ENCODE measurements at places on chromosomes 3 and 15.
A peak's percentile ranks its signal among the peaks of the same experiment; 100 is the strongest.

GRCh38 chr15:45456212-45457106 lies 66.1 kb downstream of the SLC30A4 start:
- peak; percentile 53 for DNase-seq

DNA sequence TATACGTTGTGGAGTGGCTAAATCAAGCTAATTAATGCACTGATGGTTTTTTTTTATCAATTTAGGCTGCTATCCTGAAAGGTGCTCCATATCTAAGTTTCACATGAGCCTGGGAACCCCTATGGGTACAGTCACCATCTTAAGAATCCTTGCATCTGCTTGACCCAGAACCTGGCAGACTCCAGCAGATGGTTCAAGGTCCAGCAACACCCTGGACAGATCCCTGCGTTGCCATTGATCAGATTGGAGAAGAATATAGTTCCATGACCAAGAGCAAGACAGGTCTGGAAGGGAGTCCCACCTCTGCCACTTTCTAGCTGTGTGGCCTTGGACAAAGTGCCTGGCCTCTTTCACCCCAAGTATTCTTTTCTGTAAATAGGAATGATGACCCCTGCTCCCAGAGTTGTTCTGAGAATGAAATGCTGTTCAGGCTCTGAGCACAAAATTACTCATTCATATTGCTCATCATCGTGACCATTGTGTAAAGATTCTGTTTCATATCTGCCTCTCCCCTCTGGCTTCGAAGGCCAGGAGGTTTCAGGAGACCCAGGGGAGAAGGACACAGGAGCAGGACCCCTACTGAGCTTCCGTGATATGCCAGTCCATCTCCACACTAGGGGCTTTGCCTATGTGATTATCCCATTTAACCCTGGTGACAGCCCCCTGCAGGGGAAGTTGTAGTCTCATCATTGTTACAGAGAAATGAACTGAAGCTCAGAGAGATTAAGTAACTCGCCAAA lies 30.0 kb upstream of the TSEN2 start:
- DNase-seq = no peak

GRCh38 chr3:14991818-14992612 lies 44.6 kb downstream of the NR2C2 start:
- no peak for DNase-seq

GRCh38 chr3:23159929-23160328 lies 43.2 kb upstream of the UBE2E2 start:
- no peak for DNase-seq

DNA sequence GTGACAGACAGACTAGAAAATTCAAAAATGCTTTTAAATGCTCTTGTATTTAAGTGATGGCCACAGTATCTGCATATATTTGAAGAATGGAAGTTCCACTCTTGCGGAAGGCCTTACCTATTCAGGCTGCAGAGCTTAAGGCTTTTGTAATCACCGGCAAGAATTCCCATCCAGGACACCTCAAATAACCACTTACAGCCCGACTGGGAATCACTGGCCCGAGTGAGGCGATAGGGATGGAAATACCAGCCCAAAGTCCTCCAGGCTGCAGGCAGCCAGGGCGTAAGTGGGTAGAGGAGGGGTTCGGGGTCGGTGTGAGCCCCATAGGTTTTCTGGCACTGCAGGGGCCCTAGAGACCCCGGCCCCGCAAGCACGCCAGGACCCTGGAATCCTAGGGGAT lies 9.5 kb downstream of the CMTM7 start:
- no peak for DNase-seq

- peak; percentile 34 for DNase-seq
Measured at GRCh38 chr3:151008699-151009098, 36.2 kb upstream of the CLRN1 start.

DNA sequence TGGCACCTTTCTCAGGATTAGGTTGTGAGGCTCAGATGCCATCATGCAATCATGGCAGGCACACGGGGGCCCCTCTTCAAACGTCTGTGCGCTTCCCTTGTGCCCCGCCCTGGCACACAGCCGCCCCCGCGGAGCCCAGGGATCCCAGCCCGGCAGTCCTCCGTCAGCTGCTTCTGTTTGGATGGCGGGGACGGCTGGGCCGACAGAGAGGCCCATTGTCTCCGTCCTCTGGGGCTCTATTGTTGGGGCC lies 849 bp upstream of the HDAC11 start:
- no peak for DNase-seq

DNA sequence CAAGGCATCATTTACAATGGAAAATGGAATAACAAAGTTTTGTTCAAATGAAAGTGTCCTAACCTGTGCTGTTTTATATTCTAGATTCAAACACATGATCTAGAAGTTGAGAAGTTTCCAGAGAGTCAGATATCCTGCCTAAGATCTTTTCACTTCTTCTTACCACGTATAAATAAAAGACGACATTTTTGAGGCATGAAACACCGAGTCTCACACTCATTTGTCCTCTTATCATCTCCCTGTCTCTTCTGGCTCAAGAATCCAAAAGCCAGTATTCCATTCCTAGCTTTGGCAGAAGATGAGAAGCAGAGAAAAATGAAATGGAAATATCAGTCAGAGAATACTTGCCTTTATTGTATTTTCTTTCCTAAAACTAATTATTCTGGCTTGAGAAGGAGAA lies 738.6 kb upstream of the NR2F2 start:
- DNase-seq = no peak

- no peak for DNase-seq
Measured at GRCh38 chr15:67850994-67851571, 11.2 kb upstream of the RNU6-1 start.

- no peak for DNase-seq
Measured at GRCh38 chr3:64943866-64944265, 256.1 kb upstream of the ADAMTS9 start.

GRCh38 chr3:113914646-113915045 lies 33.2 kb upstream of the ZDHHC23 start:
- no peak for DNase-seq

DNA sequence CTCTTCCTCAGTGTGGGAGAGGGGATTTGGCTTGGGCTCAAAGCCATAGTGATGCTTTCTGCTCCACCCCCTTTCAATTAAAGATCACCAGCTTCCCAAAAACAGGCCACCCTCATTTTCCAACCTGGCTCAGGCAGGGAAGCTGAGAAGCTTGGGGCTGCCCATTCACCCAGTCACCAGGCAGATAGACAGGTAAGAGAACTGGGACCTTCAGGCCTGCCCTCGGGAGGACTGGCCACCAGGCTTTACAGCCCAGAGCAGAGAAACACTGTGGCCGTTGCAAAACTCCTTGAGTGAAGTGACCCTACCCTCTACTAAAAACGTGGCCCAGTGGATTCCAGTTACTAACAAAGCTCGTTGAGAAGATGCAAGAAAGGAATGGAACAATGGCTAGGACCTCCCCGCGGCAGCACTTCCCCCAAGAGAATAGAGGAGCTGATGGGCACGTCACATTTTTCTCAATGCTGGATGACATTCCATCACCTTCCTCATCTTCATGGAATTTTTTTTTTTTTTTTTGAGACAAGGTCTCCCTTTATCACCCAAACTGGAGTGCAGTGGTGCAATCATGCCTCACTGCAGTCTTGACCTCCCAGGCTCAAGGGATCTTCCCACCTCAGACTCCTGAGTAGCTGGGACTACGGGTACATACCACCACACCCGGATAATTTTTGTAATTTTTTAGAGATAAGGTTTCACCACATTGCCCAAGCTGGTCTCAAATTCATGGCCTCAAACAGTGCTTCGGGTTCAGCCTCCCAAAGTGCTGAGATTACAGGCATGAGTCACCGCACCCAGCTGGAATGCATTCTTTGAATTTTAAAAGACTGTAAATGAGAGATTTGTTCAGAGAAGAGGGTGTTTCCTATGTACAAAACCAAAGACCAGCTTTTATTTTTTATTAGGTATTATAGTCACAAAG lies 37.9 kb downstream of the LIPC start:
- DNase-seq = peak; percentile 66

DNA sequence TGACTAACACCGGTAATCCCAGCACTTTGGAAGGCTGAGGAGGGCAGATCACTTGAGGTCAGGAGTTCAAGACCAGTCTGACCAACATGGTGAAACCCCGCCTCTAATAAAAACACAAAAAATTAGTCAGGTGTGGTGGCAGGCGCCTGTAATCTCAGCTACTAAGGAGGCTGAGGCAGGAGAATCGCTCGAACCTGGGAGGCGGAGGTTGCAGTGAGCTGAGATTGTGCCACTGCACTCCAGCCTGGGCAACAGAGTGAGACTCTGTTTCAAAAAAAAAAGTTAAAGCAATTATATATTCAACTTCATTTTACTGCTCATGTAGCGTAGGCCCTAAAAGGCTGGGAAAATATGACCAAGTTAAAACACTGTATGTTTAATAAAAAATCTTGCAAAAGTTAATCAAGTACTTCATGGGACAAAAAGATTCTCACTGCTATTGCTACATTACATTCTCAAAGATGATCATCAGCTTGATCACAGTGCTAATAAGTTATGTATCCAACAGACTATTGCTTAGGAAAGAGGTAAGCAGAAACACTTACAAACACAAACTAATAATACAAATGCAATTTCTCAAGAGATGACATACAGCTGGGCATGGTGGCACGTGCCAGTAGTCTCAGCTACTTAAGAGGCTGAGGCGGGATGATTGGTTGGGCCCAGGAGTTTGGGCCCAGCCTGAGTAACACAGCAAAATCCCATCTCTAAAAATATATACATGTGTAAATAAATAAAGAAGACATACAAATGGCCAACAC lies 2.7 kb downstream of the COPS2 start:
- no peak for DNase-seq

DNA sequence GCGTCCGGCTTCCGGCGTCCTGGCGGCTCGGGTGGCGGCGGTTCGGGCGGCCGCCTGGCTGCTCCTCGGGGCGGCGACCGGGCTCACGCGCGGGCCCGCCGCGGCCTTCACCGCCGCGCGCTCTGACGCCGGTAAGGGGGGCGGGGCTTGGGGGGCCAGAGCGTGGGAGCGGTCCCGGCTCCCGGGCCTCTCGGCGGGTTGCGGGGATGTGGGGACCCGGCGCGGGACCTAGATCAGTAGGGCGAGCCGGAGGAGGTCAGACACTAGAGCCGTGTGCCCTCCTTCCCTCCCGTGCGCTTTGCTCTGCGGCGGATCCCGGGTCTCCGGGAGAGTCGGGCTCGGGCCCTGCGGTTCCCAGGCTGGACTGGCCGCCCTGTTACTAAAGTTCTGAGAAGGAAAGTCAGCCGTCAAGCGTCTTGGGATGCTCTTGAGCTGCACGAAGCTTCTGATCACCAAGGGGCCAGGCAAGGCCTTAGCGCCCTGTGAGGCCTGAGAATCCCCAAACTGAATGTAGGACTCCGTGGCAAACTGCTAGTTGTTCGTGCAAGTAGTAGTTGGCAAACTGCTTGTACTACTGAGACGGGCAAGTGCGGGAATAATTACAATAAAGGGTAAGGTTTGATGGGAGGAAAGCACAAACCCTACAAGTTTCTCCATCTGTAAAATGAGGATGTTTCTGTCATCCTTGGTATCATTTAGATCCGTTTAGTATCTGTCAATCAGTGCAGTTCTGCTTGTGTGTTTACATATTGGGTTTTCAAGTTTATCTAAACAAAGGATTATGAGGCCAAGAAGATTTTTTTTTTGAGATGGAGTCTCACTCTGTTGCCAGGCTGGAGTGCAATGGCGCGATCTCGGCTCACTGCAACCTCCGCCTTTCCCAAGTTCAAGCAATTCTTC lies 587 bp downstream of the PIGX start:
- DNase-seq = peak; percentile 88

DNA sequence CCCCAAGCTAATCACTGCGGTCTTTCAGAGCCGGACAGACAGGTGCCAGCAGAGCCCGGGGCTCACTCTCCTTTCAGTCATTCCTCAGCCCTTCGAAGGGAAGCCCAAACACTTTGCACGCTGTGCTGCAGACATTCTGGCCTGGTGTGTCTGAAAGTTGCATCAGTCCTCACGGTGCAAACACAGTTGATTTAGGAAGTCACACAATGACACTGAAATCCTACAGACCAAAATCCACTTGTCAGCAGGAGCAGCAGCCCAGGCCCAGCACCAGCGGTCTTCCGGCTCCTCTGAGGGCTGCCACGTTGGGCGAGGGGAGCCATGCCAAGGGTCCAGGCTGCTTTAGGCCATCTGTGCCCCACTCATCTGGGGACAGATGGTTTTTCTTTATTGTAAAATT lies 61.6 kb downstream of the RGMA start:
- DNase-seq = no peak

- DNase-seq = no peak
Measured at GRCh38 chr3:21839176-21839575, 88.2 kb upstream of the ZNF385D start.

GRCh38 chr15:26838742-26839460 lies 28.0 kb upstream of the GABRA5 start:
- DNase-seq = peak; percentile 33

GRCh38 chr15:90047956-90048575 lies 46.9 kb downstream of the ZNF710 start:
- no peak for DNase-seq

- DNase-seq = no peak
Measured at GRCh38 chr15:28013976-28014375, 85.1 kb downstream of the OCA2 start.

- no peak for DNase-seq
Measured at GRCh38 chr15:77487469-77487842, 66.8 kb downstream of the HMG20A start.

DNA sequence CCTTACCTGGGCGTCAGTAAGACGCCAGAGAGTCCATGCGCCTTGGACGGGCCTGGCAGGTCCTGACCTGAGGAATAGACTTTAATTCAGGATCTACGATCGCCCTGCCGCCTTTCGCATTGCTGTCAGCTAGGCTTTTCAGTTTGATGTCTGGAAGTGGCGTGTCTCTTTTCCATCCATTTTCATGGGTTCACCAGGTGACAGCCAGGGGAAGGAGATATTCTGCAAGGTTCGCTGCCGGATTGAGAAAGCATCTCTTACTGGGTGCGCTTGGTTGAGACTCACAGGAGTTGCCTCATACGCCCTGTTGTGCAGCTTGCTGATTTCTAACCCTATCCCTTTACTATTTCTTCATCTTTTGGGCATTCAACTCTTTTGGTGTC lies 7.4 kb downstream of the EPHA3 start:
- DNase-seq = no peak

- DNase-seq = peak; percentile 72
Measured at GRCh38 chr15:74311734-74312444, 55.6 kb downstream of the CYP11A1 start.

DNA sequence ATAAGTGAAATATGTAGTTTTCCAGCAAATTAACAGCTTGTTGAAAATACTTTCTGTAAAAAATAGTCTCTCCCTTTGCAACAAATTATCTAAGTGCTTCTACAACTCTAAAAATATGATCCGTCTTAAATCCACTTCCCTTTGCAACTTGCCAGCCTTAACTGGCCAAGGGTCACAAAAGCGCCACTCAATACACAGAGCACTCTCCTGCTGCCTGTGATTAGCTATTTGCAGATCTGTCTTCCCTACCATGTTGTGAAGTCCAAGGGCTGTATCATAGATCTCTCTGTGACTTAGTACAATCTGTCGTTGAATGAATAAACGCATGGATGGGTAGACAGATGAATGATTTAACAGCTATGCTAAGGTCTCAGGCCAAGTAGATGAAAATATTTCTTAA lies 76.2 kb downstream of the ITGB5 start:
- no peak for DNase-seq

DNA sequence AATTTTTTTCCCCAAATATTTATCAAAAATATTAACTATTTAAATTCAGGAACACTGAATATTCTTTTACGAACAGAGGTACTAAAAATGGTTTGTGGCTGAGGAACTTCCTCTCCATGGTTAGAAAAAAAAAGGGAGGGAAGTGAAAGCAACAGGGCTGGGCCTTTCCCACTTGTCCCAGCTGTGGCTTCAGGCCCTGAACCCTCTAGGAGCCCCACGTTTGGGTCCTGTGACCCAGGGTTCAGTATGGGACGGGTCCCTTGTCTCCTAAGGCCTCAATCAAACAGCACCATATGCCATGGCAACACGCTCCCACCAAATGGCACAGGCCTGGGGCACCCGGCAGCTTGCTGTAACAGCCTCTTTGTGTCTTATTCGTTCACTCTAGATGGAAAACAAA lies 32.4 kb downstream of the POC1A start:
- DNase-seq = no peak

Data from eye (tissue), 1 donor.